ENCODE measurements at places on chromosomes 2 and 18.

DNA sequence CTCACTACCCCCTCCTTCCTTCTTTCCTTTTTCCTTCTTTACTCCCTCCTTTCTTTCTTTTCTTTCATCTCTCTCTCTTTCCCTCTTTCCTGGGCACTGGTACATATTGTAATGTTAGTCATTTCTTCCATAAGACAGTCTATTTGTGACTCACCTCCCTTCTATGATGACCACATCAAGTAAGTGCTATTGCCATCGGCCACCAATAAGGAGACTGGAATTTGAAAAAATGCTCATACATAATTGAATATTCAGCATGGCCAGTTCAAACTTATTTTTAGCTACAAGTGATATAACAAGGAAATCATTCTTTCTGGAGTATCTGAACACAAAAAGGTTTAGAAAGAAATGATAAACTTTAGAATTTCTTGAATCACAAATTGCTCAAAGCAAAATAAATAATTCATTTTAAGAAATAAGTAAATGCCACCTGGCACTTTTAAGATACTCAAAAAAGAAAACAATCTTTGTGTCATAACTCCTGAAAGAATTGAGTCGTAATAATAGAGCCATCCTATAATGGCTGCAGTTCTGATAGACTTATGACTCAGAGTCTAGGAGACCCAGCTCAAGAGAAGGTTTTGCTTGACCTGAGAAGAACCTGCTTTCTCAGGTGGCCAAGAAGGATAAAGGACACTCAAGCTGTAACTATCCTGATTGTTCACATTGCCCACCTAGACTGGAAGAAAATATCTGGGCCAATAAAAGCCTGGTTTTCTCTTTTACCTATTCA, 51.6 kb upstream of the CCBE1 start:
- DNase-seq: no peak

GRCh38 chr2:158741625-158742024, 53.5 kb upstream of the DAPL1 start:
- no peak for DNase-seq

GRCh38 chr2:81282151-81282769, 977.7 kb upstream of the LRRTM1 start:
- DNase-seq: no peak

- DNase-seq: no peak
Observed at GRCh38 chr2:18484625-18485024, 75.8 kb downstream of the RDH14 start.

GRCh38 chr2:178767094-178768060, 39.8 kb downstream of the TTN start:
- no peak for DNase-seq

- no peak for DNase-seq
Observed at GRCh38 chr2:98296440-98296839, 49.8 kb upstream of the CNGA3 start.

DNA sequence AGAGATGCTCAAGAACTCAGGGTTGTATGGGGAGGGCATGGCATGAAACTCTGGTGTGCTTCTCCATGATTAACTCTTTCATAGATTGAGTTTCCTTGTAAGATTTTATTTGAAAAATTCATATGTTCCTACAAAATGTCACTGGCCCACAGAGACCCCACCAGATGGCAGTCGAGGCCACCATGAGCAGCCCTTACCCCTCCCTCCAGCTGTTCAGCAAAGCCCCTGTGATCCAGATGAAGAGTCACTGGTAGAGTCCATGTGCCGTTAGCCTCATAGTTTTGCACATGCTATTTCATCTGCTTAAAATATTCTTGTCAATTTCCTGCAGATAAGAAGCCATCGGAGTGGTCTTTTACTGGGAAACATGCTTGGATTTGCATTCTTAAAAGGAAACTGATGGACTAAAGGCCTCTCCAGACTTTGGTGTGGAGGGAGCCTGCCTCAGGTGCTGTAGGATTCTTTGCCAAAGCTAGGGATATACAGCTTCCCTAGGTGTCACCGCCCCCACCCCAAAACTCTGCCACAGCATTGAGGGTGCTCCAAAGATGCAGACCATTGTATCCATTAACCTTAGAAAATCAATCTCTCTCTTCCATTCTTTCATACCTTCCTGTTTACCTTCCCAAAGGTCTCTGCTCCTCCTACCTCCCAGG, 18.8 kb downstream of the ZNF385B start:
- no peak for DNase-seq

GRCh38 chr2:47536696-47537095, 133.7 kb downstream of the MSH2 start:
- DNase-seq: no peak

GRCh38 chr2:17303521-17303920, 214.7 kb downstream of the RAD51AP2 start:
- DNase-seq: no peak

DNA sequence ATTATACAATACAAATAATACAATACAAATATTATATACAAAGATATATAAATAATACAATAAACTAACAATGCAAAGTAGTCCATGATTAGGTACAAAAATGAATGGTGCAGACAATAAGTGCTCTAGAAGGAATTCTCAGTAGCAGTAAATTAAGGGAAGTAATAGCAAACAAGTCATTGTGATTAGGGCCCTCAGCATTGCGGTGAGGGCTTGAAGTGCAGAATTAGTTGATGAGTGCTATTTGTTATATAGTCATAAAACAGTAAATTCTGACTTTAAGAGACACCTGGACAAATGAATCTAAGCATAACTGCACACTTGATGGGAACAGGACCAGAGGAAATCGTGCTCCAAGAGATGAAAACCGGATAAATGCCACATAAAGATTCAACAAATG, 74.9 kb downstream of the ANKRD44 start:
- DNase-seq: no peak

GRCh38 chr2:2237563-2237962, 93.5 kb downstream of the MYT1L start:
- DNase-seq: no peak

DNA sequence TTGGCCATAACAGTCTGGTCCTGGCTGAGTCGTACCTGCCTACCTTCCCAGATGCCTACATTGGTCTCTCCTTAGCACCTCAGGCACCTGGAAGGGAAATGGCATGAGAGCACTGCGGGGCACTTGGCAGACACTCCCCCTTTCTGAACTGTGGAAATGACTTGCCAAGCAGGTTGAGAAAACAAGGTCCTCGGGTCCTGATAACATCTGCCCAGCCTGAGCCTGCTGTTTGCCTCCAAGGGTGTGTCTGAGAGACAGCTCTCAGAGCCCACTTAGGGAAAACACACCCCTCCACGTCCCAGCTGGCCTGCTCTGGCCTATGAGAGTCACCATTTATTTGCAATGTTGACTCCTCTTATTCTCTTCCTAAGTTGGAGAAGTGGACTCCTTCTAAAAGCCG, 10.5 kb downstream of the FAM110C start:
- DNase-seq: no peak

- no peak for DNase-seq
Observed at GRCh38 chr2:108271691-108272253, 16.9 kb upstream of the SULT1C2 start.

DNA sequence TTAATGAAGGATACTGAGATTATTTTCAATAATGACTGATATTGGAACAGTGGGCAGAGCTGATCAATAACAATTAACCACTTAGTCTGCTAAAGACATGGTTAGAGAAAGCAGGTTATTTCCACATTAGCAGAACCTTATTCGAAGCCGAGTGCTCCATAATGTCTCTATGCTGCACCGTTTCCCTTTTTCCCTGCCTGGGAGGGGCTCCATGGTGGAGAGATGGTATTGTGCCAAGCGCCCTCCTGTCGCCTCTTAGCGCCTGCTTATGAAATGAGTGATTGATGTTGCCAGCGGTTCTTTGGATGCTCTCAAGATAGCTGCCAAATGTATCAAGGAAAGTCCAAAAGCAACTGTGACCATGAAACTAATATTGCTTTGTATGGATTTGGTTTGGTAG, 34.6 kb upstream of the INSIG2 start:
- DNase-seq: no peak

DNA sequence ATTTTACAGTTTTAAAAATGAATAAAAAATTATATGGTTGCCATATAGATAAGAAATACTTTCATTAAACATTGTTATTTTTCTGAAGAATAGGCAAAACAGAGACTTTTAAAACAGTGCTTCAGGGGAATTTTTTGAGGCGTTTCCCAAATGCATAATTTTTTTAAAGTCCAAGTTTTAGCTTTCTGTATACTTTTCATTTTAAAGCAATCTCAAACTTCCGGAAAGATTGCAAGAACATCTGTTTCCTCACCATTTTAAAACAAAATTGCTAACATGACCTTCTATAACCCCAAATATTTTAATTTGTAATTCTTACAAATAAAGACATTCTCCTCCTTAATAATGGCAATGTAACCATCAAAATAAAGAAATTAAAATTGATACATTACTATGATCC, 15.1 kb upstream of the MBD2 start:
- DNase-seq: no peak

GRCh38 chr2:182259629-182260150, 167.1 kb downstream of the PDE1A start:
- DNase-seq: no peak

- no peak for DNase-seq
Observed at GRCh38 chr2:234694244-234695013, 197.5 kb upstream of the ARL4C start.

GRCh38 chr18:55588111-55588869, at the start of gene TCF4:
TSS of gene TCF4 (minus strand) at chr18:55588192. CDS start at chr18:55587116, 1,076 bp downstream.
- DNase-seq: peak; percentile 62

DNA sequence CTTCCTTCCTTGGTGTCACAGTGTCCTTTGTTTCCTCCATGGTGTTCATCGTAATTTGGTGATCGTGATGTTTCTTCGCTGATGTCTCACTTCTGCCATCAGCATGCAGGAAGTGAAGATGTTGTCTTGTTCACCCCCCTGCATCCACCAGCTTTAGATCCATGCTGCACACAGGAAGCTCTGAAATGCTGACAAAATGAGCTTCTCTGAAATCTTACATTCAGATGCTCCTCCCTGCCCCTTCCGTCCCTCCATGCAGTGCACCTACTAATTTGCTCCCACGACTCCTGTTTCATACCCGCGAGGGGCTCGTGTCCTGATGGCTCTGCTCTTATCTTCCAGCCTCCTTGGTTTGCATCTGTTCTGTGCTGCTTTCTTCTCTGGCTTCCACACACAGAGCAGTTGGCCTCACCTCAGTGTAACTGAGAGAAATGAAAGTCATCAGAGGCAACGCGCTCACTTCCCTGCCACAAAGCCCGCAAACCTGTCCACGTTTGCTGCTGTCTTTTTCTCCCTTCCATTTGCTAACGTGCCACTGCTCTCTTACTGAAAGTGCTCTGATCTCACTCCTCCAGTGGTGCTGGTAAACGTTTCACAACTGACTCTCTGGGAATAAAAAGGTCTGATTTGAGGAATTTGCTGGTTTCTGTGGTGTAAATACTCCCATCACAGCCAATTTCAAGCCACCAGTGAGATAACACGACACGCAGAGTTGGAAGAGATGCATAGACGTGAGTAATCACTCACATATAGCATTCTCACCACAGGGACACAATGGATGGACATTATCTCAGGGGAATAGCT, 41.0 kb upstream of the MGAT4A start:
- no peak for DNase-seq

- DNase-seq: no peak
Observed at GRCh38 chr2:237432484-237433092, 18.6 kb upstream of the COL6A3 start.

DNA sequence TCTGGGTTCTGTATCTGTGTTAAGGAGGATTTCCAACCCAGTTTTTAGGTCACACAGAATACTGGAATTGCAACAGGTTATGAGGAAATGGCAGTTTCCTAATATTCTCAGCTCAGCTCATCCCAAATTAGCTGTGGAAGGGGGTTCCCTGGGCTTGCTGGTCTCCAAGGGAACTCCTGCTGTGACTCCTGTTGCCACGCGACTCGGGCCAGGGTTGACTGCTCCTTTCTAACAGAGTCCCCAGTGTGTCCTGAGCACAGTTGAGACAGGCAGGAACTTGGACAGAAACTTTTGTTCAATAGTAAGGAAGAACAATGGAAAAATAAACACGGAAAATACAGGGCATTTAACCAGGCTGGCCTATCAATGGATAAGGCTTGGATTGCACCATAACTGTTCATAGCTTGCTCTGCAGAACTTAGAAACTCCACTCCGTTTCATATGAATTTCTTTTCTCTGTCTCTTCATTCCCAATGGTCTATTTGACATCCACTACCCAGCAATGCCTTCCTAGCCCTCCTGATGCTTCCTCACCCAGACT, 3.8 kb upstream of the ROCK2 start:
- DNase-seq: peak; percentile 9

DNA sequence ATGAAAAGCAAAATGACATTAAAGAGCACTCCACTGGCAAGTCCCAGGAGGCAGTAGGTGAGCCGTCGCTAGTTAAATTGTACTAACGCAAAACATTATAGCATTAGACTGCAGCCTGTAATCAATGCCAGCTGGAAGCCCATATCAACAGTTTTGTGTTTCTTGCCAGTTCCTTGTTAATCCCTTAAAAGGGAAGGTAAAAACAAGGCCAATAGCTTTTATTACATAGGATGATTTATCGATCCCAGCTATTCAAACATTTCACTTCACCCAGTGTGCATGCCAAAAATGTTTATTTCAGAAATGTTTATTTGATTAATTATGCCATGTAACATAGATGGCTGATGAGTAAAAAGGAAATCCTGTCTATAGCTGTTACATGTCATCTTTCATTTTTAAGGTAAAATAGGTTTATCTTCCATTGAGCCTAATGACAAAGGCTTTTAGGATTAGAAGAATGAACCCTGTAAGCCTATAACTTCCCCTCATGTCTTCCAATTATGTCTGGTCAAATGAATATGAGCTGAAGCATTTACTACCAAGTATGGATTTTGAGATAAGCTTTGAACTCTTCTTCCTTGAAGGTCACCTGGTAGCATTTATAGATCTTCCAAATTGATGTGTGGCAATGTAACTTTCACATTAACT, 591.2 kb downstream of the RNF144A start:
- no peak for DNase-seq

DNA sequence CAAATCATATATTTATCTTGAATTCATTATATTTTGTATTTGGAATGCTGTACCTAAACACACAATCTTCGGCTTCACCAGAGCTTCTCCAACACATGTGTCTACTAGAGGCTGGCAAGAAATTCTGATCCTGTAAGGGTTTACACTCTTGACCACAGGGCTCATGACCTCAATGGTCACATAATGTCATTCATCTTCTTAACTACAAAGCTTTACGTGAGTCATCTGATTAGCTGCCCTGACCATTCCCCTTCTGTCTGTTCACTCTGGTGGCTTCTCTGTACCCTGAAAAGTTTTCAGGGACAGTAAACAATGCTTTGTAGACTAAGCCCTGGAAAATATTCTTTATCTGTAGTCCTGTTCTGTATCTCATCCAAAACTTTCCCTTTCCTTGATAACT, 423.9 kb downstream of the CMPK2 start:
- DNase-seq: no peak

- DNase-seq: no peak
Observed at GRCh38 chr2:146135245-146135644, 1615.3 kb upstream of the ZEB2 start.
